Regular cardiac myocyte (primary cell): ENCODE measurements at places on chromosomes 2 and 18. TPM values are rescaled to one million over a fixed set of nuclear protein-coding genes. Genes with fewer than 3 reads are reported as not detected.

CAPN14 gene
- under 0.01 and 0.28 TPM in 2 replicates for total RNA-seq

TMEM247 gene
- not detected in 2 replicates for total RNA-seq

LCT gene
- under 0.01 TPM in 1 of 2 replicates, not detected in the other for total RNA-seq

ICA1L gene
- total RNA-seq, result 1.5 and 2.8 TPM in 2 replicates

NT5DC4 gene
- total RNA-seq, result not detected in 2 replicates

SOCS6 gene
- 33.3 and 44.3 TPM in 2 replicates for total RNA-seq

UGT1A3 gene
- total RNA-seq, result not detected in 2 replicates

ANKRD53 gene
- 0.28 and 0.38 TPM in 2 replicates for total RNA-seq

LYG2 gene
- total RNA-seq, result not detected in 2 replicates

GRP gene
- not detected in 2 replicates for total RNA-seq

CLIP4 gene
- 33.4 and 91.9 TPM in 2 replicates for total RNA-seq

CHN1 gene
- total RNA-seq, result 6.8 and 8.4 TPM in 2 replicates

SLC9A4 gene
- not detected in 2 replicates for total RNA-seq

DYNAP gene
- total RNA-seq, result not detected in 2 replicates

GTF2A1L gene
- total RNA-seq, result 0.38 and 1.1 TPM in 2 replicates

GRHL1 gene
- total RNA-seq, result 0.28 and 0.38 TPM in 2 replicates

DPYSL5 gene
- under 0.01 TPM in 1 of 2 replicates, not detected in the other for total RNA-seq

FAM237A gene
- not detected in 2 replicates for total RNA-seq

VSNL1 gene
- total RNA-seq, result 0.38 and 0.85 TPM in 2 replicates

RGPD4 gene
- under 0.01 TPM in 1 of 2 replicates, not detected in the other for total RNA-seq

AMMECR1L gene
- total RNA-seq, result 17.2 and 17.3 TPM in 2 replicates

IMMT gene
- 40.9 and 65.8 TPM in 2 replicates for total RNA-seq

FARP2 gene
- 33.8 and 40.3 TPM in 2 replicates for total RNA-seq

RASGRP3 gene
- total RNA-seq, result 2.5 and 4.8 TPM in 2 replicates

CKAP2L gene
- total RNA-seq, result 2.3 and 18.6 TPM in 2 replicates

MARCO gene
- total RNA-seq, result not detected in 2 replicates

CMPK2 gene
- 0.38 and 0.56 TPM in 2 replicates for total RNA-seq

ICOS gene
- not detected in 2 replicates for total RNA-seq

UGT1A10 gene
- total RNA-seq, result not detected in 2 replicates

GPR35 gene
- total RNA-seq, result 0.19 and 0.85 TPM in 2 replicates

LONRF2 gene
- under 0.01 and 0.19 TPM in 2 replicates for total RNA-seq

MMADHC gene
- total RNA-seq, result 184 and 233 TPM in 2 replicates

REL gene
- total RNA-seq, result 2.5 and 4.8 TPM in 2 replicates

PCARE gene
- total RNA-seq, result not detected in 2 replicates

NOSTRIN gene
- 0.19 and 1.4 TPM in 2 replicates for total RNA-seq

PDE6D gene
- 19.4 and 26.1 TPM in 2 replicates for total RNA-seq

CAPN13 gene
- total RNA-seq, result under 0.01 TPM in 1 of 2 replicates, not detected in the other

EGR4 gene
- not detected in 2 replicates for total RNA-seq

HOXD10 gene
- total RNA-seq, result under 0.01 and 0.19 TPM in 2 replicates

IL1R2 gene
- total RNA-seq, result 0.38 and 0.56 TPM in 2 replicates

SLC5A7 gene
- total RNA-seq, result not detected in 2 replicates

ZDBF2 gene
- 12.1 and 26.2 TPM in 2 replicates for total RNA-seq

SP100 gene
- total RNA-seq, result 140 and 161 TPM in 2 replicates

ZNG1B gene
- 25.9 and 36.9 TPM in 2 replicates for total RNA-seq

CRYGD gene
- not detected in 2 replicates for total RNA-seq

PFN4 gene
- 0.28 and 0.38 TPM in 2 replicates for total RNA-seq

THSD7B gene
- total RNA-seq, result under 0.01 and 4.2 TPM in 2 replicates

DNER gene
- under 0.01 and 3.4 TPM in 2 replicates for total RNA-seq

KLHL41 gene
- 0.38 and 0.85 TPM in 2 replicates for total RNA-seq

GORASP2 gene
- 33.5 and 56.7 TPM in 2 replicates for total RNA-seq

PLEKHH2 gene
- 2.7 and 11.6 TPM in 2 replicates for total RNA-seq

LRP2 gene
- total RNA-seq, result under 0.01 TPM in 1 of 2 replicates, not detected in the other

L3MBTL4 gene
- under 0.01 TPM in 2 replicates for total RNA-seq

PPP1CB gene
- total RNA-seq, result 146 and 206 TPM in 2 replicates

TPRKB gene
- 21.4 and 45.4 TPM in 2 replicates for total RNA-seq

SPATA3 gene
- total RNA-seq, result not detected in 2 replicates

ERMN gene
- 0.19 and 0.28 TPM in 2 replicates for total RNA-seq

SERPINB7 gene
- total RNA-seq, result 0.28 and 0.38 TPM in 2 replicates

LOXHD1 gene
- not detected in 2 replicates for total RNA-seq
